Stimulated activated CD4-positive, alpha-beta T cell treated with anti-CD3 and anti-CD28 coated beads, TNF-alpha, amount 100 ng/mL, for 48 hours (primary cell): ENCODE measurements at places on chromosomes 11 and 22.

DNA sequence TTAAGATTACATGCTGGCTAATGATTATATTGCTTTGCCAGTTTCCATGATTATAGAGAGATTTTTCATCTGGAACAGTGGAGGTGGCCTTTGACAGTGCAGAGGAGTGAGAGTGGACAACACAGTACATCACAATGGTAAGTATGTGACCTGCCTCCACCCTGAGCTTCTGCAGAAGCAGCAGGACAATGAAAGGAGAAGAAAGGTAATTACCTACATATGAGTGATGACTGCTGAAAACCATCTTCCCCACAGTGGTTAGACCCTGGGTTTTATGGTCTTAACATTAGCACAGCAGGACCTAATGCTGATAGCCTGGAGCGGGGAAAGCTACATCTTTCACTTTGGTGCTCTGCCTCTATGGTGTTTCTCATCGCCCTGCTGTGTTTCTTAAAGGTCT is 454.7 kb upstream of the DDI1 start:
- no peak for DNase-seq

- no peak for DNase-seq
These were observed 123.4 kb downstream of the CTTN start for GRCh38 chr11:70521475-70522308.

DNA sequence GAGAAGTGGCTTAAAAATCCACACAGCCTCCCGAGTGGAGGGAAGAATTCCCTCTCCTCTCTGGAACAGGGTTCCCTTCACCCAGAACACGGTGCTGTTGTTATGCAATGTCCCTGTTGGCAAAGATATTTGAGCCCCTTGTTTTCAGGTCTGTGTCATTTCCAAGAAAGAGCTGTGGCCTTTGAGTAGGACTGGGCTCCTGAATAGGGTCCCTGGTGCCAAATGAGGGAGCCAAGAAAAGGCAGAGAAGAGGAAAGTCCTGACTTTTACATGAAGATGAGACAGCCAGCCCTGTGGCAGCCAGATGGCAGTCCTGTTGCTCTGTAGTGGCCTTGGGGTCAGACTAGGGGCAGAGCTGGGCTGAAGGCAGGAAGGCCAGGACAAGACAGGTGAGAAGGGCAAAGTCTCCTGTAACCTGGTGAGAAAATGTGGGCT is 51.2 kb upstream of the ELF5 start:
- no peak for DNase-seq

DNA sequence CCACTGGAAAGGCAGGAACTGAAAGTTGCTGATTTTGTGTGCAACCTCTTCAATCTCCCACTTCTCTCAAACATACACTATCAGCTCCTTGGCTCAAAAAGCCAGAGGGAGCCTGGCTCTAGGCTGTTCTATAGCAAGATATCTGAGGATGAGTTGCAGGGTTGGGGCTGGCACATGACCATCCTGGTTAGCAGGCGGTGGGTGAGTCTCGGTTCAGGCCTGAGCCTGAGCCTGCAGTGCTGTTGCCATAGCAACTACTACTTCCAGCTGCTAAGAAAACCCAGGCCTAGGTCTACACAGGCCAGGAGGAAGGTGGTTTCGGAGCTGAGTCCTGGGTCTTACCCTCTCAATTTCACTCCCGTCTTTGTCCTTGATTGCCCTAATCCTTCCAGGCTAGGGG is 39.0 kb downstream of the CWC15 start:
- DNase-seq: no peak

DNA sequence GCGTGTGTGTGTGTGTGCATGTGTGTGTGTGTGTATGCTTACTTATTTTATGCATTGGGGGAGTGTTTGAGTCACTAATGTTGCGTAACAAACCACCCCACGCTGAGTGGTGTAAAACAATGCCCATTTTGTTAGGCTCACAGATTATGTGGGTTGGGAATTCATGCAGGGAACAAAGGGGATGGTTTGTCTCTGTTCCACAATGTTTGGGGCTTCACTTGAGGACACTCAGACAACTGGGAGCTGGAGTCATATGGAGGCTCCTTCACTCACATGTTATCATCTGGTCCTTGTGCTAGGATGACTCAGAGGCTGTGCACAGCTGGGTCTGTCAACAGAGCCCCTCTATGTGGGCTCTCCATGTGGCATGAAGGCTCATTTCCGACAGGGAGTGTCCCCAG is 51.3 kb upstream of the LARGE1 start:
- no peak for DNase-seq

DNA sequence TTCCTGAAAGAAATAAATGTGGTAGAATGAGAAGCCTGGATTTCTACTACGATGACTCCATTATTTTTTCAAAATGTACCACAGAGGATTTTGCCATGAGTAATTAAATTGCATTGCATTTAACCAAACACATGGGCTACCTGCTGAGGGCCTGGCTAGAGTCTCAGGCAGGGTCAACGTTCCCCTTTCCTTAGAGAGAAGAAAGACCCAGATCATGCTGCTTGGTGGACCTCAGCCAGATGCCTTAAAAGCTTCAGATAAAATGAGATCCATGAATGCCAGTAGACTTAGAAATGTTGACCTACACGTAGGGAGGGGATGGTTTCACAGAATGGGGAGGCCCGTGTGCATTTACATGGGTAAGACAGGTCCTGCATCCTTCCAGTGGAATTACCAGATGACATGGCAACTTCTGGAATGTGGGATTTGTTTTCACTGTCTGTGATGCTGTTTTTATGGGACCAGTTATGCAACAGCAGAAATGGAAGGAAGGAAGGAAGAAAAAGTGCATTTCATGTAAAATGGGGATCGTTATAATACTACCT is 1069.4 kb downstream of the NTM start:
- DNase-seq: no peak

DNA sequence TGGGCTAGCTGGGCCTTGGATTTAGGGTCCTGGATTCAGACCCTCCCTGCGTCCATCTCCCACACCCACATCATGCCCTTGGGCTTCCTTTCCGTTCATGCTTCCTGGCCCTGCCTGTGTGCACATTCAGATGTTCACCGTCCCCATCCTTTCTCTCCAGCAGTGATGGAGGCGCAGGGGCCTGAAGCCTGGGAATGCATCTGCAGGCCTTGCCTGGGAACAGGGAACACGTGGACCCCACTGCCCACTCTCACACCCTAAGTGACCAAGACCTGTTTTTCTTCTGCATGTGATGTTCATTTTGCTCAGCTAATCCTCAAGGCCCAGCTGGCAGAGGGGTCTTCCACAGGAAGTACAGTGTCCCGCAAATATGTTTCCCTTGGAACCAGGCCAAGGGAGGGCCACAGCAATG is 91.6 kb upstream of the PARVA start:
- DNase-seq: no peak

DNA sequence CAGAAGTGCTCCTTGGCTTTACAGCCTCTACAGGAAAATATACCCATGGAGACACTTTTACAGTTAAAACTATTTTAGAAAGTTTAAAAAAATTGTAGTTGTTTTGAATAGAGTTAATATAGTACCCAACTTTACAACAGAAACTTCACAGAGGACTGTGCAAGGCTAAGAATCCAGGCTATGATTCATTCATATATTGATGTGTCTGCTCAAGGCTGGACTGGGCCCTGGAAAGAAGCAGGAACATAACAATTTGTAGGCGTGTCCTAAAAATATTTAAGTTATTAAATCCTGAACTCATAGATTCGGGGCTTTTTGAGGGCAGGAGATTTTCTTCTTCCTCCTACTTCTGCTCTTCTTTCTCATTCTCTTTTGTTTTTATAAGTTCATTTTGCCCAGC is 291.5 kb upstream of the CCDC179 start:
- DNase-seq: no peak

GRCh38 chr11:114308689-114309089 is 12.5 kb downstream of the NNMT start:
- DNase-seq: no peak

- no peak for DNase-seq
These were observed 1106.3 kb downstream of the BRD1 start for GRCh38 chr22:48721395-48721669.

- DNase-seq: no peak
These were observed 8.7 kb downstream of the RAB36 start for GRCh38 chr22:23153994-23154393.

GRCh38 chr11:112797648-112798293 is 163.4 kb upstream of the NCAM1 start:
- DNase-seq: no peak

DNA sequence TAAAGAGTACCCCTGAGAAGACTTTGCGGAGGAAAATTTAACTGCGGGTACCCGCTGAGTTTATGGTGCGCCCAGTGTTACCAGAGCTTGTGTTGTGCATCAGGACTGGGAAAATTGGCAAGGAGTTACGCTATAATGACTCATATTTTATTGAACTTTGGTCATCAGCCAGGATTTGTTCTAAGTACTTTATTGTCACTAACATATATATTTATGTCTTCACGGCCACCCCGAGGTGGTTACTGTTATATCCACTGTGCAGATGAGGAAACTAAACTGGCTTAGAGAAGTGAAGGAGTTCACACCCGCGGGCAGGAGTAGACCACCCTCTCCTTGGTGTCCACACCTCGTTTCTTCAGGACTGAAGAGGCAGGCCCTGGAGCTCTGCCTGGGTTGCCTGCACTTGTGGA is 667 bp downstream of the ACCS start:
- DNase-seq: no peak

GRCh38 chr11:111908639-111909305 is 2.8 kb downstream of the CRYAB start:
- no peak for DNase-seq
